ENCODE measurements at places on chromosomes 7 and 10. TPM values are rescaled to one million over a fixed set of nuclear protein-coding genes. Genes with fewer than 3 reads are reported as not detected.

KLF14 gene
- total RNA-seq: 0.86 TPM

FAM25G gene
- not detected for total RNA-seq

CYP2W1 gene
- not detected for total RNA-seq

GNAT3 gene
- not detected for total RNA-seq

STAMBPL1 gene
- total RNA-seq: 23.9 TPM

SYNPO2L gene
- not detected for total RNA-seq

SNCG gene
- not detected for total RNA-seq

ADGRA1 gene
- not detected for total RNA-seq

PLPP4 gene
- total RNA-seq: 3.9 TPM

HSPA14 gene
- total RNA-seq: 39.9 TPM

ELFN1 gene
- 1.1 TPM for total RNA-seq

SYPL1 gene
- total RNA-seq: 69.7 TPM

HSPA12A gene
- total RNA-seq: 11.0 TPM

TUBB8 gene
- not detected for total RNA-seq

CPEB3 gene
- total RNA-seq: 0.46 TPM

AKR1C1 gene
- total RNA-seq: 0.40 TPM

PIP gene
- total RNA-seq: not detected

PNLIP gene
- total RNA-seq: not detected

NUDT1 gene
- 129 TPM for total RNA-seq

CDHR3 gene
- total RNA-seq: 0.74 TPM

GDF2 gene
- not detected for total RNA-seq

NIPSNAP2 gene
- 68.6 TPM for total RNA-seq

SPDYE5 gene
- not detected for total RNA-seq

HTR5A gene
- total RNA-seq: not detected

ANKRD16 gene
- 7.9 TPM for total RNA-seq

COBL gene
- 4.6 TPM for total RNA-seq

GPR26 gene
- 0.11 TPM for total RNA-seq

LOXL4 gene
- 0.97 TPM for total RNA-seq

SEMA4G gene
- total RNA-seq: 0.57 TPM

RHOBTB1 gene
- 5.6 TPM for total RNA-seq

CNTNAP2 gene
- 6.2 TPM for total RNA-seq

TSPAN12 gene
- 15.9 TPM for total RNA-seq

RSPH10B gene
- 0.11 TPM for total RNA-seq

COL1A2 gene
- total RNA-seq: 732 TPM

PRSS37 gene
- not detected for total RNA-seq

STAG3 gene
- 0.77 TPM for total RNA-seq
